ENCODE measurements at places on chromosomes 2 and 18. TPM values are rescaled to one million over a fixed set of nuclear protein-coding genes. Genes with fewer than 3 reads are reported as not detected.

FAM237A gene
- not detected for total RNA-seq

VWC2L gene
- not detected for total RNA-seq

CYP26B1 gene
- total RNA-seq, result not detected

ELAC1 gene
- total RNA-seq, result 4.3 TPM

POTEI gene
- not detected for total RNA-seq

SLC9A4 gene
- 0.08 TPM for total RNA-seq

MGAT5 gene
- total RNA-seq, result 35.5 TPM

TMEM178A gene
- total RNA-seq, result 0.43 TPM

MC5R gene
- not detected for total RNA-seq

Measured in naive thymus-derived CD4-positive, alpha-beta T cell (primary cell).